ENCODE measurements at places on chromosomes 4 and X.

GRCh38 chrX:150100261-150100660, 162.0 kb upstream of the EOLA2 start:
- DNase-seq, result no peak

GRCh38 chr4:75087865-75088264, 154.9 kb downstream of the PARM1 start:
- no peak for DNase-seq

GRCh38 chrX:11446949-11447348, 153.7 kb downstream of the AMELX start:
- no peak for DNase-seq

GRCh38 chrX:40265936-40266335, 168.2 kb upstream of the BCOR start:
- DNase-seq, result no peak

- no peak for DNase-seq
These were observed 102.5 kb downstream of the FIP1L1 start for GRCh38 chr4:53479736-53480525.

DNA sequence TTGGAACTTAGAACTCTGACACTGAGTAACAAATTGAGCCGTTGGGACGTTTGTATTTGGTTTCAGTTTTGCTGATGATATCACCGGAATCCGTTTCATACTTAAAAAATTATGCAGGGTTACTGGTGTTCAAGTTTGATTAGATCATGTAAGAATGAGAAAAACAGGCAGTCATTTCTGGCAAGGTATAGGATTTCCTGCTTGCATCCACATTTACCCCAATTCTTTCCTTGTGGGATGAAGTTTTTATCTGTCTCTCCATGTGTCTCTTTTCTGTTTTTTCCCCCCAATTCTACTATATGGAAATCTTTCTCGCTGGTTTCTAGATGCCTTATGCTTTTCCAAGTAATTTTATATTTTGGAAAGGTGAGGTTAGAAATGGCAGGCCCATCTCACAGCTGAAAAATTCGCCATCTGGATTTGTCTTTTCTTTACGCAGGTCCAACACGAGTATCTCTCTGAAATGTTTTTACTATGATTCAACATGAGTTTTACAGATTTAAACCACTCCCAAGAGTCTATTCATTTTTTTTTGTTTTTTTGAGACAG, 197.9 kb downstream of the SHOX start:
- DNase-seq, result no peak

DNA sequence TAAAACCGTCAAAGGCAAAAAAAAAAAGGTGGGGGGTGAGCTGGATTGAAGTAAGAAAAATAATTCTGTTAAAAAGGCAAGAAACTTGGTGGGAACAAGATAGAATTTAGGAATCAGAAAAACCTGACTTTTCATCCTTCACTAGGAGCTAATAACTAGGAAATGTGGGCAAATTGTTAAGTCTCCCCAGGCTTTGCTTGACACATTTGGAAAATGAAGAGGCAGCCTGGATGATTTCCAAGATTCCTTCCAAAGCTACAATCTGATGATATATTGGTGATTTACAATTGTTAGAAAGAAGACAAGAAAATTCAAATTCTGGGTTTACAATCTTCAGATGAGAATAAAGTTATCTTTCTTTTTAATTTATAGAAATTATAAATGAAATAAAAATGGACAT, 1062.5 kb downstream of the ADGRL3 start:
- no peak for DNase-seq

DNA sequence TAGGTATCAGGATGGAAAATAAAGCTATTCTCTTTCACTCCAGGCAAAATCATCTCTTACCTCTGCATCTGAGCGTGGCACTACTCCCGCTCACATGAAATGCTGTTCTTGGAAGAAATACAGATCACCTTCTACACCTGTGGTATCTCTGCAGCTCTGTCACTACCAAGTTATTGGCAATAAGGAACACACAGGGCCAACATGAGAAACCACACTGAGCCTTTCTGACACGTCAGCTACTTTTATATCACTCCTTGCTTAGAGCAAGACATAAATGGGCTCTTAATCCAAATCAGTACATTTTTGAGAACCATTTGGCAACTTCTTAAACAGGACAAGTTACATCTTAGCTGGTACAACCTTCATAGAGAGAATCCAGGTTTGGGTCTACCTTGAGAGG, 101.8 kb upstream of the GUCY1A1 start:
- DNase-seq, result no peak

- no peak for DNase-seq
These were observed 655.1 kb upstream of the ADGRL3 start for GRCh38 chr4:60544981-60545380.

DNA sequence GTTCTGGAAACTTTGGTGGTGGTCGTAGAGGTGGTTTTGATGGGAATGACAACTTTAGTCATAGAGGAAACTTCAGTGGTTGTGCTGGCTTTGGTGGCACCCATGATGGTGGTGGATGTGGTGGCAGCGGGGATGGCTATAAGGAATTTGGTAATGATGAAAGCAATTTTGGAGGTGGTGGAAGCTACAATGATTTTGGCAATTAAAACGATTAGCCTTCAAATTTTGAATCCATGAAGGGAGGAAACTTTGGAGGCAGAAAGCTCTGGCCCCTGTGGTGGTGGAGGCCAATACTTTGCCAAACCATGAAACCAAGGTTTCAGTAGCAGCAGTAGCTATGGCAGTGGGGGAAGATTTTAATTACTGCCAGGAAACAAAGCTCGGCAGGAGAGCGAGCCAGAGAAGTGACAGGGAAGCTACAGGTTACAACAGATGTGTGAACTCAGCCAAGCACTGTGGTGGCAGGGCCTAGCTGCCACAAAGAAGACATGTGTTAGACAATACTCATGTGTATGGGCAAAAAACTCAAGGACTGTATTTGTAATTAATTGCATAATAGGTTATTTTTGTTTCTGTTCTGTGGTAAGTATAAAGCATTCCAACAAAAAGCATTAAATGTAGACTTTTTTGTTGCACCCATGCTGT, 23.2 kb upstream of the SOD3 start:
- DNase-seq, result no peak

DNA sequence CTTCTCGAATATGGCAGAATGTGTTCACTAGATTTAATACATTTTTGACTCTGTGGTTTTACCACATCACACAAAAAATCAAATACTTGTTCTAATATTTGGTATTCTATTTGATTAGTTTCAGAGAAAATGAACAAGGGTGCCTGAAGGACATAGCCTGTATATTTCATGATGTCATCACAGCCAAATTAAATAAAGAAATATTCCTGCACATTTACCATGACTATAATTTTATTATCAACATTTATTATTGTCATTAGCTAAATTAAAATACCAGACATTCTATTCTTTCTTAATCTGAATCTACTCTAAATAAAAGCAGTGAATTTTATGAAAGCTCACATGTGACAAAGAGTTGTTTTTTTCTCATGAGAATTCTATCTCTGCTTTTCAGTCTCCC, 980.5 kb downstream of the PCDH18 start:
- no peak for DNase-seq

DNA sequence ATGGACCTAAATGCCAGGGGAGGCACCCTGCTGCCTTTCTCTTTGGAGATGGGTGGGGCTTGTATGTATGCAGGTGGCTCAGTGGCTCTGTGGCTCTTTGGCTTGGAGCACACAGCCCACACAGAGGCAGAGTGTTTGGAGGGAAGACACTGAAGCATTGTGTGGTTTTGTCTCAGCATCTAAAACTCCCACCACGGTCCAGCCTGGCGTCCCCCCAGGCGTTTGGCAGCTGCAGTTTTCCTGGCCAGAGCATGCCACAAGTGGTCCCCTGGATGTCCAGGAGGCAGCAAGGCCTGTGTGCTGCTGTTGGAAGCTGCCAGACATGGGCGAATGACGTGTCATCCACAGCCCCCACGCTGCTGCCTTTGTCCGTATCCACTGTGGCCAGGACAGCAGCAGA, 32.2 kb upstream of the PSAPL1 start:
- DNase-seq, result no peak

Measured in femur (tissue), 1 donor.